ENCODE measurements at places on chromosomes 2 and 18.

DNA sequence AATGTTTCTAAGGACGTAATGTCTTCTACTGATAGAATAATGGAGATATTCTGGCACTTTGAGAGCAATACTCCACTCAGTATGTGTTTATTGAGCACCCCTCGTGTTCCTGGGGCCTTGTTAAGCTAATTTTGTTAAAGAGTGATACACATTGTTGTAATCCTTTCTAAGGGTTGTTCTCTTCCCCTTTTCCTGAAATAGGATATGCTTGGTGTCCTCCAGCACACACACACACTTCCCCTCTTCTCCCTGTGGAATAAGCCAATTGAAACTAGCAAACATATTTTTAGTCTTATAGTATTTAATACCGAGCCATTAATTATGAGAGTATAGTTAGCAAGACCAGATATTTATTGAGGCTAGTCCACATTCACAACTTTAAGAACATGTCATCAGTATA is 114.1 kb downstream of the CRIM1 start:
- no peak overlapping the region for H3K4me3 ChIP-seq
- no peaks in the 10 kb centered on the region for H3K27me3 ChIP-seq
- no peak for DNase-seq

GRCh38 chr2:210541290-210541902 is 15.0 kb upstream of the CPS1 start:
- no peaks in the 10 kb centered on the region for H3K36me3 ChIP-seq
- no peak overlapping the region for H3K27ac ChIP-seq
- no peak overlapping the region for H3K4me3 ChIP-seq
- DNase-seq: no peak

DNA sequence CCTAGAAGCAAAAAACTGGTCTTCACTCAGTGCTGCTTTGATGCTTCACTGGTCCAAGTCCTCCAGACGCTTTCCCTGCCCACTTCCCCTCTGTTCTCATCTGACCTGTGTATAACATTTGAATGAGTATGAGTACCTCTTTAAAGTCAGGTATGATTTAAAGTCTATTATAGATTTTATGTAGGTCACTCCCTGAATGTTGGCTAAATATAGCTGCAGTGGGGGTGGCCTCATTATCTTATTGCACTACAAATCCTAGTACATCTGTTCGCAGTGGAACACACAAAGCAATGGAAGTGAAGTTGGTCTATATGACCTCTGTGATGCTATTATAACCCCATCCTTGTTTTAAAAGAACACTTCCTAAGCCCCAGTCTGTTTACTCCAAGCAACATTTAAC is 33.2 kb downstream of the ARHGEF33 start:
- H3K27ac ChIP-seq: no peak overlapping the region
- H3K4me3 ChIP-seq: no peak overlapping the region
- H3K36me3 ChIP-seq: no peaks in the 10 kb centered on the region

- H3K36me3 ChIP-seq: peaks cover 20% of the 10 kb centered on the region
- no peaks in the 10 kb centered on the region for H3K27me3 ChIP-seq
Observed at GRCh38 chr2:177396703-177397460, 4.3 kb downstream of the AGPS start.

DNA sequence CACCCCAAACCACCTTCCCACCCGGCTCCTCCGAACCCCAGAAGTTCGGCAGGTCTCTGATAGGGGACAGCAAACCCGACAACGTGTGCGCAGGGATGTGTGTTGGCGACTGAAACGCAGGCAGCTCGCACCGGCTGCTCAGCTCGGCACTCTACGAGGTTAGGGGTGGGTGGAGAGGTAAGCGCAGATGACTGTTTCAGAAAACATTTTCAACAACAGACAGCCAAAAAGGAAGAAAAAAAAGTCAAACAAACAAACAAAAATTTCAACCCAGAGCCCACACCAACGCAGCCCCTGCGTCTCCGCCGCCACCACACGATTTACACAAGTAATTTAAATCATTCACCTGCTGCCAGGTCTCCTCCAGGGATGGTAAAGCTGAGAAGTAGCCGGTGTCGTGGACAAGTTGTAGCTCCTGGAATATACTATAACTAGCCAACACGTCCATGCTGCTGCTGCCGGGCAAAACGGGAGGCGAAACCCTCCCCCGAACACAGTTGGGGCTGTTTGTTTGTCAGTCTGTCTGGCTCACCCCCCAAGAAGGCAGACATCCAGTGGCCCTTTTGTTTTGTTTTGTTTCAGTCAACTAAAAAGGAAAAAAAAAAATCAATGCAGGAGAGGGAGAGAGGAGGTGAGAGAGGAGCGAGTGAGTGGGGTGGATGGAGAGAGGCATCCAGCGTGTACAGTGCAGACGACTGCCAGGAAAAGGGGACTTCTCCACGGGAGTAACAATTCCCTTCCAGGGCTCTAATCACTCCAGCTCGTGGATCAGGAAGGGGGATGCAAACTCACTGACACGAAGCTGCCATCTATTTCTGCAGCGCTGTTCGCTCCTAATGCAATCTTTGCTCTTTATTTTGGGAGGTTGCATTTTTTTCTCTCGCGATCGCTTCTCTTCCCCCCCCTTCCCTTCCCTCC is at the start of gene KLF7:
Gene KLF7, minus strand, starts transcription at position 828 of the 918 bp plus-strand sequence. Its CDS starts 380 bp downstream, at position 448.
- peaks cover 40% of the 10 kb centered on the region for H3K4me1 ChIP-seq
- H3K27ac ChIP-seq: peak within 1 kb of the TSS; percentile 98
- no peaks in the 10 kb centered on the region for H3K27me3 ChIP-seq
- peak within 1 kb of the TSS; percentile 93 for H3K4me3 ChIP-seq
- DNase-seq: peak; percentile 74

GRCh38 chr2:138853296-138853695 is 73.1 kb upstream of the NXPH2 start:
- H3K4me3 ChIP-seq: no peak overlapping the region
- H3K4me1 ChIP-seq: no peaks in the 10 kb centered on the region
- H3K27ac ChIP-seq: no peak overlapping the region
- H3K36me3 ChIP-seq: no peaks in the 10 kb centered on the region

GRCh38 chr18:79662034-79662433 is 17.6 kb upstream of the CTDP1 start:
- H3K36me3 ChIP-seq: no peaks in the 10 kb centered on the region
- H3K27me3 ChIP-seq: peaks cover 28% of the 10 kb centered on the region

Measured in activated naive CD4-positive, alpha-beta T cell treated with anti-CD3 and anti-CD28 coated beads, Interleukin-2, amount 10 ng/mL, durations not matched to agents 7 days and 5 days (primary cell).